Pons (tissue), 1 donor: ENCODE measurements at places on chromosomes 5 and 9.

GRCh38 chr9:79976257-79977073 lies 404.7 kb downstream of the TLE4 start:
- no peak for DNase-seq

- DNase-seq: no peak
Measured at GRCh38 chr5:149333711-149334443, 11.4 kb upstream of the GRPEL2 start.

DNA sequence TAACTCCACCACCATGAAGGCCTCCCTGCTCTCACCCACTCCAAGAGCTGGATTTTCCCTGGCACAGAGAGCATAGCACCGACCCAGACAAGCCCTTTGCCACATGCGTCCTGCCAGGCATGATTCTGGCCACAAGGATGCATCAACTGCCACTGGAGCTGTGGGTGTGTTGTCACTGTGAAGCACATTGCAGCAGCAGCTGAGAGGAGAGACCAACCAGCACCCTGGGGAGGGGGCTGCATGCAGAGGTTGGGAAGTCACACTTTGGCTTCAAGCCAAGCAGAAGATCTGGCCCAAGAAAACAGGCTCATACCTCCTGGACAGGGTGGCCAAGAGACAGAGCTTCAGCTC lies 22.6 kb upstream of the PTGES start:
- no peak for DNase-seq

DNA sequence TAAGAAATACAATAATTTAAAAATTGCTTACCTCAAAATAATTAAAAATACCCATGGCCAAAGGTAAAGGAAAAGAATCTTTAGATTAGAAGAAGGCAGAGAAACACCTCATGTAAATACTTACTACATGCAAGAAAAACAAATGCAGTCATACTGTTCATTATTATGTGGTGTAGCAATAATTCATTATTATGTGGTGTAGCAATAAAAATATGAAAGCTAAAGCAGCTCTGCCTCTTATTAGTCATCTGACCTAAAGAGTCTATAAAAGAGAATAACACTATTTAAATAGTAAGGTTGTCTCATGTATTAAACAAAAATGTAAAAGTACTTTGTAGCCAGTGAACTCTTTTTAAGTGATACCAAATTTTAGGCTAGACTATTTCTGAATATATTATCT lies 6.6 kb downstream of the DTWD2 start:
- no peak for DNase-seq

DNA sequence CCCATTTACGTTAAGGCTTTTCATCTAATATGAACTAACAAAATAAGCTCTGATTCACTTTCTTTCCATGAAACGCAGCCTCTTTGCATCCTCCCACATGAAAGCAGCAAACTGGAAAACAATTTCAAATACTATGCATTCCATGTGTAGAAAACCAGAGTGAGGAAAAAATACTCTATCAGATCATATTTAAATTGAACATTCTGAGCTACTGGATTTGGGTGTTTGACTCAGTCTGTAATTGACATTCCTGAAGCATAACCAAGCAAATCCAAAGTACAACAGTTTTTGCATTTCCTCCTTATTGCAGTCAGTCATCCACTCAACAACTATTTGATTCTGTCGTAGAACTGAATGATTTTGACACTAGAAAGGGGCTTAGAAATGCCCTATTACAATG lies 399.1 kb upstream of the NMUR2 start:
- DNase-seq: no peak

DNA sequence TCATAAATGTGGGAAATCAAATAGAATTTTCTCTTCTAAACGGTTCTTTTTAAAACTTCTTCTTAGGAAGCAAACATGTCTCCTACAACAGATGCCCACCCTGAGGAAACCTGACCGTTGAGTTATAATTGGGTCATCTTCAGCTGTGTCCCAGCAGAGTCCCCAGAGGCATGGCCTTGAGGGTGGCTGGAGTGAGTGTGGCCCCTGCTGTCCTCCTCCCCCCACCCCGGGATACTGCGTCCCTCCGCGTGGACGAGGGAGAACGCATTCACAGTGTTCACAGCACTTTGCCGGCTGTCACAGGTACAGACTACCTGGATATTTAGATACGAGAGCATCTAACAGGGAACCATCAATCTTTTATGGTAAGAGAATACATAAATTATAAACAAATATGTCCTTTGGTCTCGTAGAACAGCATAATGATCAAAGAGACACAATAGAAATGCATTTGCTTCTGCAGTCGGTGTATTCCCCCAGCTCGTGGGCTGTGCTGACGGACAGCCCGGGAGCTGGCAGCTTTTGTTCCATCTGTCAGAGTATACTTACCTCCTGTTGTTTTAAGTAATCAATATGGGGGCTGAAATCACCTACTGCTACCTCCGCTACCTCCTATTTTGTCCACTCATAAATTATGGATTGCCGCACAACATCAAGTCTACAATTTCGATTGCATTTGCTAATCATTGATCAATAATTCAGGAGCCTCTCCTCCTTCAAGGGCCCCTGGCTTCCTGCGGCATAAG lies 214.7 kb downstream of the IRX2 start:
- no peak for DNase-seq

- no peak for DNase-seq
Measured at GRCh38 chr9:25427898-25428297, 250.3 kb downstream of the TUSC1 start.

DNA sequence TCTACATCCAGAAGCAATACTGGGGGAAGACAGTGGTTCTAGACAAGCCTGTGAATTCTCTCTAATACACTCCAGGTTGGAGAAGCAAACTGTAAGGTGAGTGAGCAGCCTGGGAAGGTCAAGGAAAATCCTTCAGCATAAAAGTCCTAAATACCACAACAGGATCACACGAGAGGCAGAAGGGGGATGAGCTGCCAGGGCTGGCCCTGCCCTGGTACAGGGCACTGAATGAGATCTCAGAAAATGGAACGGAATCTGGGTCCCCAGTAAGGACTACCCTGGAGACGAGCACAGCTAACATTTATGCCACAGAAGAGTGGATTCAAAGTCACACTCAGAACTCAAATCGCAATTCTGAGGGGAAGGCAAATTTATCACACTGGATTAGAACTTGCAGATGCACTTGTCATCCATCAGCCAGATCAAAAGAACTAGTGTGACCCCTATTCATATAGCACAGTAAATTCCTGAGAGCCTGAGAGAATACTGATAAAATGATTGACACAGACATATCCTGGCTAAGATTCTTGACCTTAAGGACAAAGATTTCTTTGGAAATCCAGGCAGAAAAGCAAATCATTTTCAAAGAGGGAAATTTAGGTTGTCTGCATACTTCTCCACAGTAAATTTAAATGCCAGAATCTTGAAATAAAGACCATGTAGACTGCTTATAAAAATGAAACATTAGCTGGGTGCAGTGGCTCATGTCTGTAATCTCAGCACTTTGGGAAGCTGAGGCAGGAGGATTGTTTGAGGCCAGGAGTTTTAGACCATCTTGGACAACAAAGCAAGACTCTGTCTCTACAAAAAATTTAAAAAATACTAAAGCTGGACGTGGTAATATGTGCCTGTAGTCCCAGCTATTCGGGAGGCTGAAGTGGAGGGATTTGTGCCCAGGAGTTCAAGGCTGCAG lies 25.6 kb downstream of the FYB1 start:
- DNase-seq: no peak

DNA sequence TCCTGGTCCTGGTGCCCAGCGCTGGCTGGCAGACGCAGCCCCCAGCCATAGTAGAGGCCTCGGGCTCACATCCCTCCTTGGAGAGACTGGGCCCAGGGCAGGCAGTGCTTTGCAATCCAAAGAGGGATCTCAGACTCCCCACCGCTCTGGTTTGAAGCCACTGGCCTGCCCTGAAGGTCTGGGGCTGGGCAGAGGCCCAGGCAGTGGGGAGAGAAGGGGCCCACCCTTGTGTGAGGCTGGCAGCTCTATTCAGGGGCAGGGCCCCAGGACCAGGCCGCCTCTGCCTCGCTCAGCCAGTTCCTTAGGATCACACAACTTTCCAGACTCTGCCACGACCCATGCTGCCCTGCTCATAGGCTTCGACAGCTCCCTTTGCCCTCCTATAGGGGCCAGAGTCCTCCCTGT lies 10.7 kb upstream of the SEC16A start:
- no peak for DNase-seq

- no peak for DNase-seq
Measured at GRCh38 chr5:175021841-175022625, 297.7 kb downstream of the MSX2 start.

DNA sequence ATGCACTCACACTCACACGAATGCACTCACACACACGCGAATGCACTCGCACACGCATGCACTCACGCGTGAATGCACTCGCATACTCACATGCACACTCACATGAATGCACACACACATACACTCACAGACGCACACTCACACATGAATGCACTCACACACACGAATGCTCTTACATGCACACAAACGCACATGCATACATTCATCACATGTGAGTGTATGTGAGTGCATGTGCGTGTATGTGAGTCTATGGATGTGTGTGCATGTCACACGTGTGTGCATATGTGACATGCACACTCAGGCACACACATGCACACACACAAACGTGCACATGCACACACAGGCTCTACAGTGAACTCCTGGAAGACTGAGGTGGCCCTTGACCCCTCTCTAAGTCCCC lies 121.7 kb downstream of the ADAMTS2 start:
- no peak for DNase-seq

GRCh38 chr5:74477761-74478160 lies 162.8 kb downstream of the ENC1 start:
- no peak for DNase-seq

- no peak for DNase-seq
Measured at GRCh38 chr5:154242964-154243376, 52.4 kb downstream of the GALNT10 start.

DNA sequence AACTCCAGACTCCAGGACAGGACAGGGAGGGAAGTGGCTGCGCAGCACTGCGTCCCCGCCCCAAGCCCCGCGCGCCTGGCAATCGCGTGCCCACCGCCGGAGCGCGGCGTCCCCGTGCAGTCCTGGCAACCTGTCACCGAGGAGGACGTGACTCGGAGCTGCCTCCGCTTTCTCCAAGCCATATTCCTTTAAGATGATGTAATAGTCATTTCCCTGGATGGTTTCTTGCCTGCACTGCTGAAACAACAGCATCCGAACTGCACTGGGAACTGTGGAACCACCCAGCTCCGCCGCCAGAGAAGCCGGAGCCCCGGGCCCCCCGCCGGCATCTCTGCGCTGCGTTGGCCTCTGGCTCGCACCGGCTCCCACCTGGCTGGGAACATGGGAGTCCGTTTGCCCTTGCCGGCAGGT lies 34.5 kb downstream of the KCTD16 start:
- DNase-seq: no peak

GRCh38 chr9:136437430-136437829 lies 2.2 kb downstream of the INPP5E start:
- DNase-seq: no peak

DNA sequence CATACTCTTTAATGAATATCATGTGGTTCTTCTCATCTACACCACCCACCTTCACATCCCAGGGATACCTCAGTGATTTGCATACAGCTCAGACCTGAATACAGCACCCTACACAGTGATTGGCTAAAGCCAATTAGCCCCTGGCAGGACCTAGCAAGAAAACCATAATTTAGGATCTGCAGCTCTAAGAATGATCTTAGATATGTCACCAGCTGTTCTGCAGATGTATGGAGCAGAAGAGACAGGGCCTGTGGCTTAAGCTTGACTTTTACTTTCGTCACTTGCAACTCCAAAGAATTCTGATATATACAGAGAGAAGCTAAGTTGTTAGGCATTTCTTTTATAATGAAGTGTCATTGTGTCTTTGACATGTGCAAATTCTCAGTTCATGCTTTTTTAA lies 483.2 kb upstream of the C9orf72 start:
- DNase-seq: no peak

GRCh38 chr5:104652271-104652861 lies 1089.8 kb upstream of the NUDT12 start:
- no peak for DNase-seq

DNA sequence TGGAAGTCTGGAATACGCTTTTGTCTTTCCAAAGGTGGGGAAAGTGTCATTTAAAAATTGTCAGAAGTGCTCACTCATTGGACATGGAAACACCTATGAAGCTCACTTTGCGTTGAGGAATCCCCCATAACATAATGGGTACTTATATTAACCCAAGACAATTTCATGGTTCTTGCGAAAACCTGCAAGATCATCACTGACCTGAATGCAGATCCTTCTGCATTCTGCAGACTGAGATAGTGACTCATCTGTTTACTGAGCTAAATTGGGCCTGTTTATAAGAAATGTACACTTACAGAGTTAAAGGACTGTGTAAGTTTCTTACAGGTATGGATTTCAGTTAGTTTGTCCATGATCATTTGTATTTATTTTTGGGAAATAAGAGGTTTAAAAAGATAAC lies 153.0 kb downstream of the HMHB1 start:
- no peak for DNase-seq

- DNase-seq: no peak
Measured at GRCh38 chr9:109483744-109484429, 14.2 kb downstream of the PTPN3 start.

- no peak for DNase-seq
Measured at GRCh38 chr5:32551194-32551593, 34.2 kb upstream of the SUB1 start.

GRCh38 chr9:127395497-127396252 lies 1.3 kb upstream of the SLC2A8 start:
- DNase-seq: no peak

DNA sequence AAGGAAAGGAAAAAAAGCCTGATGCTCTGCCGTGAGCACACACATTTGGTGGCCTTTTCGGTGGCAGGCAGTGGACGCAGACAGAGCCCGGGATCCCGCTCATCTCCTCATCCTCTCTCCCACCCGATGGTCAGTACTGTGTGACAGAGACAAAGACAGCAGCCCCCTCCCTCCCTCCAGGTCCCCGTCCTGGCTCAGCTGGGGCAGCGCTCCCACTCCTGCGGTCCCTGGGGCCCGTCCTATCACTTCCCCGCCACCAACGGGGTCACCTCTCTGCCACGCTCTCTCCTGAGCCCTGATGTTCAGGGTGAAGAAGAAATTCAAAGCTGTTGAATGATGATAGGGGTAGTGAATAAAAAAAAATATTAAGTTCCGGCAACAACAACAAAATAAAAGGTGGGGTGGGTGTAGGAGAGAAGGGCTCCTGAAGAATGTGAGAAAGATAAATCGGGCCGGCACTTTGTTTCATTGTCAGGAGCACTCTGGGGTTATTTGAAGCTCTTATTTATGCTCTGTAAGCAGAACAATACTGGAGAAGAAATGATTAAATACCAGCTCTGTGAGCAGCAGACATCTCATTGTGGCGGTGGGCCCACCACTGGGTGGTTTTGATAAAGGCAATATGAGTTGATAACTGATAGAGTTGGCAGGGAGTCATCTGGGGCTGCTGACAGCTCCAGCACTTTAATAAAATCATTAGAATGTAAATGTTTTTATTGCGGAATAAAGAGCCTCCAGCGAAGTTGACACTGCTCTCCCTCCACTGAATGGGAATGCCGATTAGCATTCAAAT lies 417.7 kb downstream of the IRX1 start:
- DNase-seq: no peak

- DNase-seq: no peak
Measured at GRCh38 chr9:115364991-115365390, 247.0 kb upstream of the TNC start.

DNA sequence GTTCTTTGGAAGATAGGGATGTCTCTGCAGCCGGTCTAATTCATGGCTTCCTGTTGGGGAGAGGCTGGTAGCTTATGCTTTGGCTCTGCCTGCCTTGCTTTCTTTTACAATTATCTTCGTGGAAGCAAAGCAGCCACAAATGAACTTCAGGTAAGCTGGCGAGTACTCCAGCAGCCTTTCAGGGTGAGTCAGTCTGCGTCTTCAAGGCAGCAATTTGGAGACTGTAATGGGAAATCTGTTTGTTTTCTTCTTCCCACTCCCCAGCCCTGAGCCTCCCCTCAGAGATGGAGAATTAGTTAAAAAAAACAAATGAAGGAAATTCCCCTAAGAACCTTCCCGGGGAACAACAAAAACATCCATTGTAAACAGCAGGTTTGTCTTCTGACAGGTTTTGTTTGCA lies 100.1 kb downstream of the PSAT1 start:
- DNase-seq: no peak
